ENCODE measurements at places on chromosomes 5 and 9.

DNA sequence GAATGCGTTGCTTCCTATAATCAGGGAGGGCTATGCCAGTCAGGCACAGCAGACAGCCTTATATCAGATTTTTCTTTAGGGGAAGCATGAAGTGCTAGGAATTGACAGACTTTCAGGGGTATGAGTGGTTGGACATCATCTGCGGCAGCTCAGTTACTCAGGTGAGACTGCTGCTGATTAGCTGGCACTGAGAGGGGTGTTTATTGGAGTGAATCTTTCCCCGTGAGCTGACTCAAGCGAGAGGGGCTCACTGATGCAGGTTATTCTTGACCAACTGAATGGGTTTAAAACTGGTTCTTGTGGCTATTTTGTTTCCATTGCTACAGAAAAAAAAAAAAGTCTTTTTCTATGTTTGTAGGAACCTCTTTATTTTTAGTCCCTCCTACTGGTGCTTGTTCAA is 46.2 kb upstream of the TNPO1 start:
- no peak for DNase-seq

DNA sequence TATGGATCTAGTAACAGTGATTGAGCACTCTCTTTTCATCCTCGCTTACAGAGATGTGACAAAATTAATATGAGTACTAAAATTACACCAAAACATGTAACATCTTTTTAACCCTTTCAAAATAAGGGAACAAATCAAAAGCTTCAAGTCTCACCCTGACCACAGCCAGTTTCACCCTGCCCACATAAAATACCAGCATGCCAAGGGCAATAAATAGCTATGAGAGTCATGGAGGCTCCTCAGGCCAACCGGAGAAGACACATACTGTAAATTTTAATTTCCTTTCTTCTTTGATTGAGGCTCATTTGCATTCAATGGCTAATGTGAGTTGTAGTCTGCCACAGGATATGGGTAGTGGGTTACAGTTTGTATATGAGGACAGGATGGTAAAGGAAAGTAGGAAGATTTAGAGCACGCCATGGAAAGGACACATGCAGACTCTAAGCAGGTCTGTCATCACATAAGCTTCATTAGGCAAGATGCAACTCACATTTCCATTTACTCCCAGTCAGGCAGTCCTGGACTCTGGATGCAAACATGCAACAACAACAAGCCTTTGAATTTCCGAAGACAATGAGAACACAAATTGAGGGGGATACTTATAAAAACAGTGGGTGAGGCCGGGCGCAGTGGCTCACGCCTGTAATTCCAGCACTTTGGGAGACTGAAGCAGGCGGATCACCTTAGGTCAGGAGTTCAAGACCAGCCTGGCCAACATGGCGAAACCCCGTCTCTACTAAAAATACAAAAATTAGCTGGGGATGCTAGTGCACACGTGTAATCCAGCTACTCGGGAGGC is 11.3 kb downstream of the IL4 start:
- no peak for DNase-seq

GRCh38 chr9:114372921-114373448 is 14.8 kb downstream of the AKNA start:
- DNase-seq: peak; percentile 86

GRCh38 chr5:87389296-87390034 is 23.3 kb downstream of the CCNH start:
- DNase-seq: no peak

DNA sequence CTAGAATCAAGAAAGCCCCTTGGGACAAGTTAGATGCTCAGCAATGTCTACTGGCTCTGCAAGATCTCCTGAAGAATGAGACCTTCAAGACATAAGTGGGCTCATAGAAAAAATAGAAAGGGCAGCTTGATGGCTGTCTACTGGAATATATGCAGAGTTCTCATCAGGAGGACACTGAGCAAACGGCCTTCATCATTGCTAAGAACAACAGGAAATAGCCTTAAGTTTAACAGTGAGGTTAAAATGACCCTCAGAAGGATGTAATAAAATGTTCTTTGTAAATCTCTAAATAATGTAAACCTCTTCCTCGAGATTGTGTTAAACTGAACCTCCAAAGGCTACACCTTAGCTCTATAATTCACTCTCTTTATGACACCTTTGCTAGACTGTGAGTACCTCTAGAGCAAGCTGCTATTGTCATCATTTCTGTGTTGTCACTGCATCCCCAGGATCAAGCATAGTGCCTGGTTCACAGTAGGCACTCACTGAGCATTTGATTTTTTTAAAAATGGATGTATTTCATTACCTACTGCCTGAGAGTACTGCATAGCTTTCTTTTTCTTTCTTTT is 22.2 kb upstream of the LHFPL2 start:
- no peak for DNase-seq

- DNase-seq: no peak
These were observed 18.4 kb downstream of the LSM11 start for GRCh38 chr5:157761690-157762621.

DNA sequence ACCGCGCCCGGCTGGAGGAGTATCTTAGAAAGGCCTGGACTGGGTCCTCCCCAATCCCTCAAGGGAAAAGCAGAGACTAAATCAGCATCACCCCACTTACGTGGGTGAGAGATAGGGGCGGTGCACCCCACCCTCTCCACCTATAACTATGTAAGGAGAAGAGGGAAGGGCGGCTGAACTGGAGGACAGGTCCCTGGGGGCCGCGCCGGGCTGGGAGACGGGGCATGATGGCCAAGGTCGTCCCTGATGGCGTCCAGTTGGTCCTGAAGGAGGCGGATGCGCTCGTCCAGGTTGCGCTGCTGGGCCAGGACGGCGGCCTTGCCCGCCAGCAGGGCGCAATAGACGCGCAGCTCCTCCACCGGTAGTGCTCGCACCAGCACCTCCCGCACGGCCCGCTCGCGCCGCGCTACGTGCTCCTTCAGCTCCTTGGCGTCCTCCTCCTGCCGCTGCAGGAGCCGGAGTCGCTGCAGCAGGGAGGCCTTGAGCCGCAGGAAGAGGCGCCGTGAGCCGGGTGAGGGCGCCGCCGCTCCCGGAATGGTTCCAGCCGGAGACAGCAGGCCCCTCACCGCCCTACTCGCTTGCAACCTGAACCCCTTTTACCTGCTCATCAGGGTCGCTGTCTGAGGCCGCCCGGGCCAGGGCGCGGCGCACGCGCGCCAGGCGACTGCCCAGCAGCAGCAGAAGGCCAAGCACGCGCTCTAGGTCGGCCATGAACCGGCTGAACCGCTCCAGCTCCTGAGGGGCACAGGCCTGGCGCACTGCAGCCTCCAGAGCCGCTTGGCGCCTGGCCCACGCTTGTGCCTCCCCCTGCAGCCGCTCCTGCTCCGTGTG is 7.6 kb downstream of the SHROOM1 start:
- DNase-seq: no peak

GRCh38 chr9:114805670-114806525 is at the start of gene TNFSF15:
Gene TNFSF15, minus strand, starts transcription at chr9:114806039. Its CDS starts 27 bp downstream, at chr9:114806012.
- DNase-seq: peak; percentile 83

DNA sequence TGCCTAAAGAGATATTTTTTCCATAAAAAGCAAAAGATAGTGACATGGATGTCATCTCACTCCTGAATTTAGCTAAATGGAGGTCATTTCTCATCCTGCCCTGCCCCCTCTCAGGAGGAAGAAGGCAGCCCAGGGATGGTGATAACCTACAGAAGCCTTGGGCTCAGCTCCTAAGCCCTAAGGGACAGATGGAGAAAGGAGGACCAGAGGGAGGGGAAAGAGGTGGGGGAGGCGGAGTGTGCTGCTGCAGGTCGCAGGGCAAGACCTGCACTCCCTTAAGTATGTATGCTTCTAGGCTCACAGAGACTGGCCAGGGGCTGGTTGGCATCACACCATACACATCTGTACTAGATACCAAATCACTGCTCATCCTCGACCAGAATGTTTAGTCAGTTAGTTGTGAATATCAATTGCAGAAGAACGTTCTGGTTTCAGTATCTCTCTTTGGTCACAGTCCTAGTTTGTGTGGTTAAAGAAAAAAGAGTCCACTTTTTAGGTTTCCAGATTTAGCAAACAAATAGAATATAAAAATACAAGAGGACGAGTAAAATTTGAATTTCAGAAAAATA is 18.4 kb upstream of the CDKN2AIPNL start:
- peak; percentile 21 for DNase-seq

GRCh38 chr5:95809414-95809960 is 13.0 kb downstream of the GLRX start:
- no peak for DNase-seq

DNA sequence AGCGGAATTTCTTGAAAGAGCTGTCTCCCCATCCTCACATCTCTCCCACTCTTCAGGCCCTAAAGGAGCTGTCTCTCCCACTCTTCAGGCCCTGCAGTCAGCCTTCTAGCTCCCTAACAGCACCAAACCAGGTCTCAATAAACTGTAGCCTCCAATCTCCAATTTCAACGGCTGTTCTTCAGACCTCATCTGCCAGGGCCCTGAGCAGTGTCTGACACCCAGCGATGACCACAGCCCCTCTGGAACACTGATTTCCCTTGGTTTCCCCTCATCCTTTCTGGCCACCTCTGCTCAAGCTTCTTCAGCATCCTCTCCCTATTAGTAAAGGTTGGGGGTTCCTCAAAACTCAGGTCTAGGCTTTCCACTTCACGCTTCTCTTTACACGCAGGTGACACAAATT is 1.6 kb upstream of the P4HA2 start:
- DNase-seq: peak; percentile 25

DNA sequence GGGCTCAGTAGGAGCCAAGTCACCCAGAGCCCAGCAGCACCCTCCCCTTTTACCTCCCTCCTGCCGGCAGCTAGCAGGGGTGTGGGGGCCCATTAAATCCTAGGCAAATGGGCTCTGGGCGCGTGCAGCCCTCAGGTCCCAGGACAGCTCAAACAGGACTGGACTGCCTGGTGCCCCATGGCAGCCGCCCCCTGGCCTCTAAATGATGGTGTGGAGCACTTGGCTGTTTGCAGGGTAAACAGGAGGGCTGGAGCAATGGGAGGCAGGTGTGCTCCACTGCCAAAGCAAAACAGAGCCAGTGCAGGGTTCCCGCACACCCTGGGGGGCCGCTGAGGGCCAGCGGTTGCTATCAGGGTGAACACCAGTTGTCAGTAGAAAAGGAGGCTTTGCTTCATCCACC is 55.9 kb upstream of the C5orf58 start:
- DNase-seq: no peak

- DNase-seq: peak; percentile 78
These were observed 974 bp downstream of the CCDC69 start for GRCh38 chr5:151222790-151223446.

GRCh38 chr9:119963258-119963797 is 594.1 kb upstream of the BRINP1 start:
- DNase-seq: no peak

DNA sequence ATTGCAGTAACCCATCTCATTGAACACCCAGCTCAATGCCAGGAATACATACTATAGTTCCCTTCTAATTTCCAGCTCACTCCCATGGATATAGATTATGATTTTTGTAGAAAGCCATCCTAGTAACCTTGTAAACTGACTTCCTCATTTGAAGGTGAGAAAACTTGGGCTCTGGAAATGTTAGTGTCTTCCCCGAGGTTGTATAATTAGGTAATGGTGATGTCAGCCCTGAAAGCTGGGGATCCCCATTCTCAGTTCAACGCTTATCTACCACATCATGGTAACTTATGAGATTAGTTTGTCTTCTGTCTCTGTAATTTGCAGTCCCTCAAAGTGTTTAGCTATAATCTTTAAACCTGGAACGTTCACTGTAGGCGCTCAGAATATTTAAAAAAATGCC is 34.6 kb upstream of the PTCH1 start:
- DNase-seq: no peak

DNA sequence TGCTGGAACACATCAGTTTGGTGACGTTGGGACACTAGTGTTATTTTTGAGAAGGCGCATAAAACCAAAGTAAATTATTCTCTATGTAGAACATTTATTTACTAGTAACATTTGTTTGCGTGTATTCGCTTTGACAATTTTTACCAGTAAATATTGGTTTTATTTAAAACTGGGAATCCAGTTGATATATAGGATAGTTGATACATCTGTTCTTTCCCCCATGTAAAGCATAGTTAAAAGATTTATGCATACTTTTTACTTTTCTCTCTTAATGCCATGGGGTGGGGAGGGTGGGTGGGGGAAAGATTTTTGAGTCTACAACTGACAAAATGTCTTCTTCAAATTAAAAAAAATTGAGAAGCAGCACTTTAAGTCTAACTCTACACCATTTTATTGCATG is at the start of gene IGIP:
TSS of gene IGIP (plus strand) at position 301 of the 400 bp plus-strand sequence. CDS start 2,540 bp downstream, outside the sequence.
- DNase-seq: no peak

- no peak for DNase-seq
These were observed 176.0 kb upstream of the TLE4 start for GRCh38 chr9:79395755-79396154.

GRCh38 chr5:62143268-62144229 is 162.5 kb upstream of the KIF2A start:
- DNase-seq: no peak

- no peak for DNase-seq
These were observed 168.8 kb upstream of the POC5 start for GRCh38 chr5:75885849-75886596.

DNA sequence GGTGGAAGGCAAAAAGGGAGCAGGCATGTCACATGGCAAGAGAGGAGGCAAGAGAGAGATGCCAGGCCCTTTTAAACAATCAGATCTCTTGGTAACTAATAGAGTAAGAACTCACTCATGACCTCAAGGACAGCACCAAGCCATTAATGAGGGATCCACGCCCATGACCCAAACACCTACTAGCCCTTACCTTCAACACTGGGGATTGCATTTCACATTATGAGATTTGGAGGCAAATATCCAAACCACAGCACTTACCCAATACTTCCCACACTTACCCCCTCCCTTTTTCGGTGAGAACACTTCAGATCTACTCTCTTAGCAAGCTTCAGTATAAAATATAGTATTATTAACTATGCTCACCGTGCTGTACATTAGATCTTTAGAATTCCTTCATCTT is 41.9 kb downstream of the ZNF354A start:
- DNase-seq: no peak

DNA sequence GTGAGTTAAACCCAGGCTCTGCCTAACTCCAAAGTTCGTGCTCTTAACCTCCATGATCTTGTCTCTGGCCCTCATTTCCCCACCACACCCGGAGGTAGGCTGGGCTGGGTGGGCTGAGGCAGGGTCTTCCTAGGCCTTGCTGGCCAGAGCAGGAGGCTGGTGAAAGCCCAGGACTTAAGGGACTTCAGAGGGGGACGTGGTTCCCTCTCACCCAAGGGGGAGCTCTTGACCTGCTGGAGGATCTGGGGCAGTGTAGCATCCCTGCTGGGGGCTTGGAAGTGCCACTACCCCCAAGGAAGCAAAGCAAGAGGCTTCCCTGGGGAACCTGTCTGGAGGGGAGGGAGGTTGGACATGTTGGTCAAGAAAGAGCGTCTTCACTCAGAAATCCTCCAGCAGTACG is 14.7 kb downstream of the PITX1 start:
- DNase-seq: peak; percentile 53

GRCh38 chr9:3730511-3730922 is 204.7 kb upstream of the RFX3 start:
- no peak for DNase-seq
